Chondrocyte (in vitro differentiated cells): ENCODE measurements at places on chromosomes 11 and 22. TPM values are rescaled to one million over a fixed set of nuclear protein-coding genes. Genes with fewer than 3 reads are reported as not detected.

The OPCML gene
- total RNA-seq: 0.73 to 3.3 TPM (median 2.7 TPM) in 3 replicates

The SLC37A2 gene
- total RNA-seq: 0.37 to 1.2 TPM in 2 of 3 replicates, not detected in the other

DNA sequence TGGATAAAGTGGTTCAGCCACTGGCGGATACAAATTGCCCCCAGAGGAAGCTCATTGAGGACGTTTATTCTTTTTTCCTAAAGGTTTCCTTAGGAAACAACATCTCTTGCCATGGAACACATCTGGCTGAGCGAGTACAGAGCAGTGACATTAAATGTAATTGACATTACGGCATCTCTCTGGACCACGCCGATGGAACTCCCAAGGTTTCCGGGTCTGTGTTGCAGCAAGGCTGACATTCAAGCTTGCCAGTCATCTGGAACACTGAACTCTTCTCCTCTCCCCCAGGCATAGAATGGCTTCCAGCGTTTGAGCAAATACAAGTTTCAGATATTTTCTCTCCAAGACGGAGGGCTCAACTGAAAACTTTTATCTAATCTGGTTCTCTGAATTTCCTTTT, 42.1 kb downstream of the CLMP start:
- DNase-seq: no peak
- no peaks in the 10 kb centered on the region for H3K36me3 ChIP-seq
- peaks cover 2% of the 10 kb centered on the region for H3K27me3 ChIP-seq
- peaks cover under 1% of the 10 kb centered on the region for H3K4me1 ChIP-seq
- no peak overlapping the region for H3K4me3 ChIP-seq

GRCh38 chr22:17781319-17782031, 7.2 kb upstream of the BID start:
- no peak for DNase-seq
- no peaks in the 10 kb centered on the region for H3K36me3 ChIP-seq
- H3K4me3 ChIP-seq: no peak overlapping the region
- no peaks in the 10 kb centered on the region for H3K27me3 ChIP-seq
- peaks cover 22% of the 10 kb centered on the region for H3K4me1 ChIP-seq
- H3K27ac ChIP-seq: peak overlapping the region; percentile 74

GRCh38 chr22:49503896-49504521, 323.7 kb downstream of the BRD1 start:
- no peaks in the 10 kb centered on the region for H3K27me3 ChIP-seq
- no peak overlapping the region for H3K27ac ChIP-seq
- no peak overlapping the region for H3K4me3 ChIP-seq
- peaks cover 9% of the 10 kb centered on the region for H3K4me1 ChIP-seq
- no peak for DNase-seq
